ENCODE measurements at places on chromosomes 5 and 9.

GRCh38 chr9:78541868-78542443 lies 245.0 kb downstream of the PSAT1 start:
- no peak for DNase-seq

- no peak for DNase-seq
These were observed 19.1 kb downstream of the TNFSF8 start for GRCh38 chr9:114911167-114911821.

DNA sequence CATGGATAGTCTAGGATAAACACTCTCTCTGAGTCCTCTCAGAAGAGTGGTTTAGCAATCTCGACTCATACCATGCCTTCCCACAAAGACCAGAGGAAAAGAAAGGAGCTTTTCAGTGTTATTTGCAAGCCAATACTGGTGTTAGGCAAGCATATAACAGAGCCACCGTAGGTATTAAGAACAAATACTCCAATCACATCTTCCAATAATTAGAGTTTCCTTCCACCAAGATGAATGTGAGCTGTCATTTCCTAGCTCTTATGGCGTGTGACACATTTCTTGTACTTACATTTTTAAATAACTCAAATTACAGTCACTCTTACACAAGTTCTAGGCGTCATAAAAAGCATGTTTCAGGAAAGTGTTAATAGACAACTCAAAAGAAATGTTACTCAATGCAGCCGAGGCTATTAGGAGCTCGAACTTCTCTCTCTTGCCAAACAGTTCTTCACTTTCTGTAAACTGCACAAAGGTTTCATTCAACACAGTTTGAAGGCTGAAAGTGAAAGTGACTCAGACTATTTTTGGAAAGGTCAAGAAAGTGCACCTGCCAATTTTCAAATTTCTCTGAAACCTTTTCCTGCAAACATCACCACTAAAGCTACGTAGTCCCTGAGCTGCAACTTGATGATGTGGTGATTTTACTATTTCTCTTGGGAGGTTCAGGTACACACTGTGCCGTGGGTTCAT lies 153.8 kb downstream of the AUH start:
- no peak for DNase-seq

GRCh38 chr5:177546258-177546741 lies 8.1 kb downstream of the FAM193B start:
- no peak for DNase-seq

GRCh38 chr5:107153283-107153682 lies 517.5 kb downstream of the EFNA5 start:
- DNase-seq, result no peak

DNA sequence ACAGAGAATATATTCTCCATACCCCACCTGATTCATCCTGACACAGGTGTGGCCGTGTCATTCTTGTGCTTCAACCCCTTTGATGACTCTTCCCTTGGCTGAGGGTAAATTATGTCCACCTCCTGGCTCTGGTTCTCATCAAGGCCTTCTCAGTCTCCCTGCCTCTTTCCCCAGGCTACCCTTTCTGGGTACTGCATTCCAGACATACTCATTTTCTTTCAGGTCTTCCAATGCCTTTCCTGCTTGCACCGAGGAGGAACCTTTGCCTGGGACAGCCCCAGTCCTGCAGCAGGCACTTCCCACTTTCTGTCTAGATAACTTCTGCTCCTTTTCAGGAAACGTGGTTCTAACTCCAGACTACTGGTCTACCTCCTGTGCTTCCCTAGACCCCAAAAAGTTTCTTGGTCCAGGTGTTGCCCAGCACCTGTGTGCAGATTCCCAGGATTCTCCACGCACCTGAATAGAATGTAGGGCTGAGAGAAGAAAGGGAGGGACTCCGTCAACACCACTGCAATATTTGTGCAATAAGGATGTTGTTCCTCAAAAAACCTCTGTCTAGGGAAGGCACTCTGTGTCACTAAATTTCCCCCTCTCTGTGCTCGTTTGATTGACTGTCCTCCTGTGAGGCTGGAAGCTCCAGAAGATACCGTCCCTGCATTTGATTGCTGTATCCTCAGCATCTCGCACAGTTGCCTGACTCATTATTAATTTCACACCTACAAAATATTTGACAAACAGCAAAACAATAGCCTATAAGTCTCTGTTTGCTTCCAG lies 255.4 kb upstream of the NFIL3 start:
- DNase-seq, result no peak

- no peak for DNase-seq
These were observed 191.3 kb upstream of the NREP start for GRCh38 chr5:111948092-111948841.

- DNase-seq, result no peak
These were observed 453.9 kb downstream of the ENC1 start for GRCh38 chr5:74186356-74187315.

- no peak for DNase-seq
These were observed 1.8 kb downstream of the LURAP1L start for GRCh38 chr9:12776513-12777055.

- no peak for DNase-seq
These were observed 1079.9 kb upstream of the ACO1 start for GRCh38 chr9:31304576-31304975.

DNA sequence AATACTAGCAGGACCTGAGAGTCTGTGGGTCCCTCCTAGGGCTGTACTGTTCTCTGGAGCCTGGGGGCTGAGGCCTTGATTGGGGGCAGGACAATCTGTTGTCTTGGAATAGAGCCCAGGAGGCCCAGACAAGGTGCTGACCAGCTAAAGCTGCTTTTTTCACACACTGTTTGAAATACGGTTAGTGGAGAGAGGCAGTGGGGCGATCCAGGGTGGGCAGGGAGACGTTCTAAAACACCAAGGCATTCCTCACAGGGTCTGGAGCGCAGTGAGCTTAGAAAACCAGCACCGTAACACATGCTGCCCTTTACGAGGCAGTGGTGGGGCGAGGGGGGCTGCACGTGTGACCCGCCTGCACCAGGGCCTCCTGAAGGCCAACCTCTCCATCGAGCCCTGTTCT lies 55.1 kb downstream of the EHMT1 start:
- peak; percentile 64 for DNase-seq

GRCh38 chr9:128081056-128081455 lies 13.0 kb downstream of the SLC25A25 start:
- no peak for DNase-seq

GRCh38 chr5:10595672-10596309 lies 31.9 kb downstream of the ANKRD33B start:
- no peak for DNase-seq

GRCh38 chr5:96016216-96016615 lies 54.6 kb upstream of the ELL2 start:
- DNase-seq, result no peak

- no peak for DNase-seq
These were observed 133.4 kb downstream of the MRPL36 start for GRCh38 chr5:1666221-1666620.

GRCh38 chr9:89513837-89514236 lies 15.9 kb upstream of the SEMA4D start:
- no peak for DNase-seq

DNA sequence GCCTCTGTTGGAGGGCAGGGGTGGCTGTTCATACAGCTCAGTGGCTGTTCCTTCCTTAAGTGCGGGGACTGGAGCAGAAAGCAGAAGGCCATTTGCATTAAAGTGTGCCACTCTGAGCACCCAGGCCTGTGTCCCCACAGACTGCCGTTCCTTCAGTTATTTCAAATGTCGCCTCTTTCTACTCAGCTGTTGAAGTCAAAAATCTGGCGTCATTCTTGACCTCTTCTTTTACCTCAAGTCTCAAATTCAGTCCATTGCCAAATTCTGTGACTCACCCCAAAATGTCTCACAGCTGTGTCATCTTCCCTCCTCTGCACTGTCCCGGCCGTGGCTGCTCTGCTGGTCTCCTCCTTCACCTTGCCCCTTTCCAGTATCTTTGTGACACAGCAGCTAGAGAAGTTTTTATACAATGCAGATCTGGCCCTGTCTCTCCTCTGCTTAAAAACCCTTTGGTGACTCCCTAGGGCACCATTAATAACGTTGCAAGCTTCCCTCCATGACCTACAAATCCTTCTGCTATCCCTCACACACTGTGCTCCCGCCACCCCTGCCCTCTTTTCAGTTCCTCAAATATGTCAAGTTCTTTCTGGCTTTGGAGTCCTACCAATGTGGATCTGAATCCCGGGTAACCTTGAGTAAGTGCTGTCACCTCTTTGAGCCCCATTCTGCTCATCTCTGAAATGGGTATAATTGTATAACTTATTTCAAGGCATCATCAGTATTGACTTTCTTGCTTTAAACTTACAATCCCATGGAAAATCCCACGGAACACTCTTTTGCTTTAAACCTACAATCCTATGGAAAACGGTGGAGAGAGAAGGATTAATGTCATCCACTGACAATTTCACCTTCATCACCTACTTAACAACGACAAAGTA lies 98.3 kb upstream of the BOD1 start:
- no peak for DNase-seq

GRCh38 chr9:136517012-136517743 lies 28.7 kb downstream of the NOTCH1 start:
- DNase-seq, result no peak

GRCh38 chr5:19806756-19807155 lies 181.2 kb downstream of the CDH18 start:
- DNase-seq, result no peak

DNA sequence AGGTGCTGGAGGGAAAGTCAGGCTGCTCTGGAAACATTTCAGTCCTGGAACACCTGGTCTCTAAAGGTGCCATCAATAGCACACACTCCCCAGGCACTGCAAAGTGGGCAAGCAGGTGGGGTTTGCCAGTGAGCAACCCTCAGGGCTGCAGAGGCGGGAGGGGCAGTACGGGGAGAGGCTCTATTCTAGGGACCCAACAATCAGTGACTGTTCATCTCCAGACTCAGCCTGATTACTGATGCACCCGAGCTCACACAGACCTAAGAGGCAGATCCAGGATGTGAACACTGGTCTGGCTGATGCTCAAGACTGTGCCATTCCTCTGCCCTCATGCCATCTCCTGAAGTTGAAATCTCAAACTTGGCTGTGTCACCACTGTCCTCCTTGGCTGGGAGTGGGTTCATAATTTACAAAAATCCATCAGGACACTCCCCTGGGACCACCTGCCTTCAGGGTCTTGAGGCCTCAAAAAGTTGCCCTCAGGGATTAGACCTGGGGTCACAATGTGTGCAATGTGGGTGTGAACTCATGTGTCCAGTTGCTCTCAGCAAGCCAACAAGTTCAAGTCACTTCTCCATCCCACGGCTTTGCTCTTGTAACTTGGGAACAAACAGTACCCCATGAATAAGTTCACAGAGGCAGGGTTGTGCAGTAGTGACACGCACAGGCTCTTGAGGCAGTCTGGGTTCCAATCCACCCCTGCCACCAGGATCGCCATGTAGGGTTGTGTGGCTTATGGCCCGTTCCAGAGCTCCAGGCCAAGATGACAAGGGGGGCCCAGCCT lies 19.9 kb upstream of the KCNMB1 start:
- no peak for DNase-seq

Data from chondrocyte (in vitro differentiated cells).